HCT116 (cell line): ENCODE measurements at places on chromosomes 16 and 17.

DNA sequence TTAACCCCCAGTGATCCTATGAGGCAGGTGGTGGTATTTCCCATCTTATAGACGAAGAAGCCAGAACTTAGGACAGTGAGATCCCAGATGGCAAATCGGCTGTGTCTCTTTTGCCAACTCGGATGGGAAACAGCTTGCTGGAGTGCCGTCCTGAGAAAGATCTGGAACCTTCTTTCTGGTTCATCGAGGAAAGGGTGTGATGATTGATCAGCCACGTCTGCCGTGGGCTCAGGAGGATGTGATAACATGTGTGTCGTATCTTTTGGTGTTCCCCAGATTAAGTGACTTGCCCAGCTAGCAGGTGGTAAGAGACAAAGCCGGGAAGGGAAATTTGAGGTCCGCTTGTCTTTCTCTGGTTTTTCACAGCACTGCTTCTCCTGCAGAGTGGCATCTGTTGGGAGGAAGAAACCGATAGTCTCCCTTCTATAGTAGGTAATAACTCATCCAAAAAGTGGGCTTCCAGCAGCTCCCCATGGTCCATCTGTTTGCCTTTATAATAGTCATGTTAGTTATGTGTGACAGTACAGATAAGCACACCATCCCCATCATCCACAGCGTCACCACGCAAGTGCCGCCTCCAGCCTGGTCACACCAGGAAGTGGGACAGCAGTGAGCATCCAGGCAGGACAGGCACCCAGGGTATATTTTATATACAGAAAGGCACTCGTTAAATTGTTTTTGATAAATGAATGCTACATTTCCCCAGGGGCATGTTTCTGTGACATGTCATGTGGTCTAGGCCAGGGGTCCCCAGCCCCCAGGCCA is 175.5 kb downstream of the KATNIP start:
- DNase-seq: no peak

- no peak for DNase-seq
These were observed 387.1 kb downstream of the HS3ST4 start for GRCh38 chr16:26078716-26079355.

DNA sequence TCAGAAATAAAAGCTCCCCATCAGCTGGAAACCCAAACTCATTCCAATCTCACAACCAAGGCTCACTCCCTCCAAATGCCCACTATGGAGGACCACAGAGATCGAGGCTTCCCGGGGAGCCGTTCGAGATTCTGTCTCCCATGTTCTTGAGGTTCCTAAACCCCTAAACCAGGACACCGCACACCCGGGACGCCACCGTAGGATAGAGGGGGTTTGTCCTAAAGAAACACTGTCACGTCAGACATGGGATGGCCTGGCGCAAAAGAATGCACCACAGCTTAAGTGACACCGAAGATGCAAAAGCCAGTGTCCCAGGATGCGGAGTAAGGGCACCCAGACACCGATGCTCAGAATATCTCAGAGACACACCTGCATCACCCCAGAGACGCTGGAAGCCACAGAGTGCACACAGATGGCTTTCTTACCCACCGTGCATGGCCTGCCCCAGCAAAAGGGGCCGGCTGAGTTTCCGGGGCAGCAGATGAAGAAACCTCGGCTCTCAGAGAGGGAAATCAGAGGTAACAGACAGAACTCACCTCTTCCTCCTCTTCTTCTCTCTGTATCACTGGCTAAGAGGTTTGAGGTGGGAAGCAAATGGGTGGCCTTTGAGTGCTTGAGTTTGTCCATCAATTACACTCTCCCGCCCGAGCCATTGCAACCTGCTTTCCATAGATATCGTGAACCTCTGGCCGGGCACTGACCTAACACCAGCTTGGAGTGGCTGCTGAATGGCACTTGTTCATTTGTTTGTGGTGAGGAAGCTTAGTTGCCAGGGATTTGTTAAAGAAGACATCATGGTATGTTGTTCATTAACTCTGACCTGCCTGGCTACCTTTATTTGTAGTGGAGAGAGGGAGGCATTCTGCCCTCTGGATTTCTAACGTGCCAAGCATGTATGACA is 65.1 kb upstream of the TNRC6C start:
- DNase-seq: no peak

DNA sequence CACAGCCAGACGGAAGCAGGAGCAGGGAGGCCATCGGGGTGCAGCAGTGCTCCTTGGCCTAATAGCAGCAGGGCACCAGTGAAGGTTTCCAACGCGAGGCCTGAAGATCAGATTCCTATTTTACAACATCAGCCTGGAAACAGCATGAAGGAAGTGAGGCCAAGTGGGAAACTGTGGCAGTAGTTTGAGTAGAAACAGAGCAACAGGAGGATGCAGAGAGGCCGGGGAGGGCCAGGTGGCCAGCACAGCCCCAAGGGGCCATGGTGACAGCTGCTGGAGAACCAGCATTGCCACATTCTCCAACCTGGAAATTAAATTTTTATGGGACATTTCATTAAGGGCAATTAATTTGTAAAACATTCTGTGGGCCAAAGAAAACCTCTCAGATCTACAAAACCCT is 3.4 kb upstream of the ANKRD11 start:
- DNase-seq: no peak

DNA sequence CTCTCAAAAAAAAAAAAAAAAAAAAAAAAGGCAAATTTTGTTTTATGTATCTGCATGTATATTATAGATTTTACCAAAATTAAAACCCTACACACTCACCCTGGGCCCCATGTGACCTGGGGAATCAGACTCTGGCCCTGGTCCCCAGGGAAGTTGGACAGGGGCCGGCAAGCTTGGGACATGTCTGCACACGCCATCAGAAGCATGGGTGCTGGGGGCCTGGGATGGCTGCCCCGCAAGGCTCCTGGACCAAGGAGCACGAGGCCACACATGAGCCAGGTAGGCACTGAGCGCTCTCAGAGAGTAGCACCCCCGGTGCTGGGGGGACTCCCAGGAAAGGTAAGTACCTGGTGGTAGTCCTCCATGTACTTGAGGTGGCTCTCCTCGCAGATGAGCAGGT is 39.6 kb downstream of the PPL start:
- DNase-seq: no peak

GRCh38 chr17:17379197-17379991 is 76.2 kb downstream of the NT5M start:
- DNase-seq: no peak

GRCh38 chr17:50657627-50658026 is 22.9 kb downstream of the ABCC3 start:
- DNase-seq: no peak

DNA sequence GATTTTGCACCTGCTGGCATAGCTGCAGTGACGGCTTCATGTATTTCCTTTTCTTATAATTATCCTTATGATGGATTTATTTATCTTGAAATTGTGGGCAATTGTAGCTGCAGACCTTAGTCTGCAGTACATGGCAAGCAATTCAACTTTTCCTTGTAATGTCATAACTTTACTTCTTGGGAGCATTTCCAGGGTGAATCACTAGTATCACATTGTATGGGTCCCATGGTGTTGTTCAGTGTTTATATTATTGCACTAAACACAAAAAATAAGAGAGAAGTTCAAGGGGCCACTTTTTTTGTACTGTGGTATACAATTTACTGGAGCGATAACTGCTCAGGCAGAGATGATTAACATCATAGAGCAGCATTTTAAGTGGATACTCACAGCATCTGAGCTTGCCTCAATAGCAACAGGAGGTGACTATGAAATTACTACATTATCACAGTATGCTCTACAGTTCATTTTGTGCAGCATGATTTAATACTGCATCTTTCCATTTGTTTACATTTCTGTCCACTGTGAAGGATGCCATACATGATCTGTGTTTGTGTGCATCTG is 169.5 kb downstream of the STX8 start:
- no peak for DNase-seq

GRCh38 chr17:59601130-59601529 is 18.6 kb upstream of the CLTC start:
- no peak for DNase-seq

- no peak for DNase-seq
These were observed 14.8 kb upstream of the NUDT16L1 start for GRCh38 chr16:4678596-4678995.

GRCh38 chr17:75326226-75326848 is 37.1 kb upstream of the SLC25A19 start:
- no peak for DNase-seq

DNA sequence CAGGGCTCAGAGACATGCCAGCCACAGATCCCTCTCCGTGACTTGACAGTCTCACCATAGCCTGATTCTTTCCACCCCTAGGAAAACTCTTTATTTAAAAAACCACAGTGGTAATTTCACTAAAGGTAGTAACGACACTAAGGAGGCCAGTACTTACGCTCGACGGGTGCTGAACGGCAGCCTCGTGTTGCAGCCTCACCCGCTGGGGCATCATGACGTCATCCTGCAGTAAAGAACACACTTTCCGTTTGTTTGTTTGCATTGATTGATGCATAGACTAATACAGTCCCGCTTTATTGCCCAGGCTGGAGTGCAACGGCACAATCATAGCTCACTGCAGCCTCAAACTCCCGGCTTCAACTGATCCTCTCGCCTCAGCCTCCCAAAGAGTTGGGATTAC is 65.1 kb upstream of the METRNL start:
- no peak for DNase-seq

- no peak for DNase-seq
These were observed 9.6 kb downstream of the CRISPLD2 start for GRCh38 chr16:84829168-84829965.

DNA sequence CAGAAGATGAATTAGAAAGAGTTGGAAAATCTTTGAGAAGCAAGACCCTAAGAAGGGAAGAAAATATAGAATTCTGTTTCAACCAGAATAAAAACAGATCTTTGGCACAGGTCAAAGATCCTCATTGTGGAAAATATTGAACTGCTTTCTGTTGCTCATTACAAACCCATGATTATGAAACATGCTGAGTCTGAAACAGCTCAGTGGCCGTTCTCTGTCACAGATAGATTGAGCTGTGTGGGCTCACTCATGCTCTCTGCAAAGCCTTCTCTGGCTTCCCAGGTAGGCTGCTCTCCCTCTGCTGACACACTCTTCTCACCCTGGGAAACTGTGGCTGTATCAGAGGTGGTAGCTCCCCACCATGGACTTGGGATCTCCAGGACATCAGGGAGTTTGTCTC is 3.4 kb upstream of the KRT38 start:
- DNase-seq: no peak

DNA sequence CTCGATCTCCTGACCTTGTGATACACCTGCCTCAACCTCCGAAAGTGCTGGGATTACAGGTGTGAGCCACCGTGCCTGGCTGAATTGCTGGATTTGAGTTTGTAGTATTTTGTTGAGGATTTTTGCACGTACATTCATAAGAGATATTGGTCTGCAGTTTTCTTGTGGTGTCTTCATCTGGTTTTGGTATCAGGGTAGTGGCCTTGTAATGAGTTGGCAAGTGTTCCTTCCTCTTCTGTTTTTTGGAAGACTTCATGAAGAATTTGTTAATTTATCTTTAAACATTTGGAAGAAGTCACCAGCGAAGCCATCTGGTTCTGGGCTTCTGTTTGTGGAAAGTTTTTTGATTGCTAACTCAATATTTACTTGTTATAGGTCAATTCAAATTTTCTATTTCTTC is 26.9 kb downstream of the SPNS3 start:
- no peak for DNase-seq

GRCh38 chr17:61617330-61617729 is 26.3 kb upstream of the NACA2 start:
- DNase-seq: no peak

- DNase-seq: no peak
These were observed 68.6 kb downstream of the ZZEF1 start for GRCh38 chr17:4073983-4074830.

DNA sequence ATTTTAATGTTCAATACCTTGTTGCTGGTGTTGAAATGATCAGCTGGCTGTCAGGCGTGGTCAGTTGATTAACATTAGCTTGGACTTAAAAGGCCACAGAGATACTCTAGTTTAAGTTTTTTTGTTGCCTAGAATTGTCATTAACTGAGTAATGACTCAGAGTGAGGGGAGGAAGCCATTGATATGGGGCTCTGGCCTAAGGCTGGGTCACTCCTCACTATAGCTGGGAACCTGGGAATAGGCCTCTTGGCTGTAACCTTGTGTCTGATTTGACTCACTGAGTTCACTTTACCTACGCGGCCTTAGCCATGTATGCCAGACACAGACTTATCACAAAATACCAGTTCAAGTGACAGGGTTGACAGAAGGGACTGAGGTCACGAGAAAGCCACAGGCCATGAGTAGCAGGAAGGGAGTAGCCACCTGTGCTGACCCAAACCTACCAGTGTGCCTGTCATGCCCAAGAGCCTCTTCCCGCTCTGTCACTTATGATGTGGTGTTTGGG is 37.9 kb upstream of the ADCY7 start:
- DNase-seq: no peak

GRCh38 chr17:69064476-69064875 is 3.7 kb upstream of the ABCA9 start:
- DNase-seq: no peak

- no peak for DNase-seq
These were observed 231.4 kb upstream of the RPL38 start for GRCh38 chr17:73972056-73972455.

DNA sequence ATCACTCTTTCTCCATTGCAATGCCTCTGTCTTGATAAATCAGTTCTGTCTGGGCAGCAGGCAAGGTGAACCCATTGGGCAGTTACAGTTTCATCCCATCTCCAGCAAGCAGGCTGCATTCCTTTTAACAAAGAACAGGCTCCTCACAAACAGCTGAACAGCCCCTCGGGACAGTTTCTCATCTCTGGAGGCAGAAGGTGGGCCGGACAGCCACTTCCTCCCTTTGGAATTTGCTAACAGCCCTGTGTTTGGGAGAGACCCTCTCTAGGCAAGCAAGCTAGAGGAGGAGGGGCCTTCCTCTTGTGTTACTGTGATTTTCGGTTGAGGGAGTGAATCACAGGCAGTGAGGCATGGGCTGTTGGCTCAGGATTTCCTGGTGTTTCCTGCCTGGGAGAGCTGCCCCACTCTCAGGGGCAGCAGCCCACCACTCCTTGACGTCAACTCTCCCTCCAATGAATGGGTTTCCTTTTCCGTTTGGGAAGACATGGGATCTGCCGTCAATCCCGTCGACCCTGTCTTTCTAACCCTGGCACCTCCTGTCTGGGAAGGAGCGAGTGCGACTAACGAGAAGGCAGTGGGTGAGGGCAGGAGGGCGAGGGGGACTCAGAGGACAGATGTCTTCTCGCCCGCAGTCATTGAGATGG is 3.7 kb upstream of the PGS1 start:
- DNase-seq: no peak

DNA sequence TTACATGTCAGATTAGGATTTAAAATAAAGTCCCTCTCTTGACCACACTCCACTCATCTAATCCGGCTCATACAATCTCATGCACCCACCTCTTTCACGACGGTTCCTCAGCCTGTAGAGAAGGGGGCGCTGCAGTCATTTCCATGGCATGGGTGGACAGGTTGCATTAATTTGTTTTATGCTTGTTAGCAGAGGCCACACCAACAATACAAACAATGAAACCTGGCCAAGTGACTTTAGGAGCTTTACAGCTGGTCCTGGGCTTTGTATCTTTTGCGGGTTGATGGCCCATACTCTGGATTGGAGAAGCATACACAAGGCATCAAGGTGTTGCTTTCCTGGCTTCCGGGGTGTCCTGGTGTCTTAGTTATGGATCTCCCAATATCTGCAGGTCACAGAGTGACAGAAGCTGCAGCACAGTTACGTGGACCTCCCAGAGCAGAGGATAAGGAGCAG is 9.7 kb upstream of the SNF8 start:
- peak; percentile 69 for DNase-seq

- DNase-seq: peak; percentile 33
These were observed 563.9 kb downstream of the TOX3 start for GRCh38 chr16:51982715-51983680.

- no peak for DNase-seq
These were observed 30.3 kb upstream of the CDC42EP4 start for GRCh38 chr17:73342050-73342522.
